Heart right ventricle (tissue), 16 donors: ENCODE measurements at places on chromosomes 16 and 17. TPM values are rescaled to one million over a fixed set of nuclear protein-coding genes. Genes with fewer than 3 reads are reported as not detected.

The APOBR gene
- total RNA-seq: 2.3 TPM

The ZFHX3 gene
- total RNA-seq: 15.2 TPM

GRCh38 chr16:79132701-79133100 lies 467.8 kb downstream of the MAF start:
- H3K27ac ChIP-seq: no peak overlapping the region
- DNase-seq: no peak
- H3K27me3 ChIP-seq: no peaks in the 10 kb centered on the region
- no peaks in the 10 kb centered on the region for H3K4me1 ChIP-seq
- no peak overlapping the region for H3K4me3 ChIP-seq

The SULT1A2 gene
- total RNA-seq: 0.33 TPM

DNA sequence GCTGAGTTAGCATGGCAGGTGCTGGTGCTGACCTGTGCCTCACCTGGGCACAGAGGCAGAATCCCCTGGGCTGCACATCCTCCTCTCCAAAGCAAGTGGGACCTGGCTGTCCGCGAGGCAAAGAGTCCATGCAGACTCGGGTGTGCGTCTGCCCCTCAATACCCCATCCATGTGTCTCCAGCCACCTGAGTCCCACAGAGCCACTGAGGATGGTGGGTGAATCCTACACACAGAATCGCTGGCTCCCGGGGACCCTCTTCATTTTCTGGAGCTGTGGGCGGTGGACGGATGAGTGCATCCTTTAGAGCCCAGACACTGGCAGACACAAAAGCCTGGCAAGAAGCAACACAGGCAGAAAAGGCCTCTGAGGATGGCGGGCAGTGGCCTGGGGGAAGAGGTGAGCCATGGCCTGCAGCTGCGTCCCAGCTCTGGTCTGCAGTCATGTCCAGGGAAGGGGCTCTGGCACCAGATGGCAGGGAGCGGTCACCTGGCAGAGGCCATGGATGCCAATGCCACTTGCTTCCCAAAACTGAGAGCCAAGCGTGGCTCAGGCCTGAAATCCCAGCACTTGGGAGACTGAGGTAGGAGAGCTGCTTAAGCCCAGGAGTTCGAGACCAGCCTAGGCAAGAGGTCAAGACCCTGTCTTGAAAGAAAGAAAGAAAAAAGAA lies 29.9 kb downstream of the AXIN1 start:
- DNase-seq: no peak
- no peak overlapping the region for H3K27ac ChIP-seq
- H3K27me3 ChIP-seq: no peaks in the 10 kb centered on the region
- H3K4me1 ChIP-seq: peaks cover 31% of the 10 kb centered on the region
- no peak overlapping the region for H3K4me3 ChIP-seq
- H3K36me3 ChIP-seq: no peaks in the 10 kb centered on the region

- H3K4me1 ChIP-seq: peaks cover 11% of the 10 kb centered on the region
- no peak overlapping the region for H3K27ac ChIP-seq
- H3K27me3 ChIP-seq: no peaks in the 10 kb centered on the region
- no peaks in the 10 kb centered on the region for H3K36me3 ChIP-seq
- no peak for DNase-seq
Observed at GRCh38 chr16:56279132-56279531, 87.8 kb downstream of the GNAO1 start.

GRCh38 chr17:164303-165235 lies 16.9 kb downstream of the DOC2B start:
- H3K27me3 ChIP-seq: no peaks in the 10 kb centered on the region
- peak; percentile 46 for DNase-seq
- no peak overlapping the region for H3K27ac ChIP-seq
- H3K36me3 ChIP-seq: no peaks in the 10 kb centered on the region

DNA sequence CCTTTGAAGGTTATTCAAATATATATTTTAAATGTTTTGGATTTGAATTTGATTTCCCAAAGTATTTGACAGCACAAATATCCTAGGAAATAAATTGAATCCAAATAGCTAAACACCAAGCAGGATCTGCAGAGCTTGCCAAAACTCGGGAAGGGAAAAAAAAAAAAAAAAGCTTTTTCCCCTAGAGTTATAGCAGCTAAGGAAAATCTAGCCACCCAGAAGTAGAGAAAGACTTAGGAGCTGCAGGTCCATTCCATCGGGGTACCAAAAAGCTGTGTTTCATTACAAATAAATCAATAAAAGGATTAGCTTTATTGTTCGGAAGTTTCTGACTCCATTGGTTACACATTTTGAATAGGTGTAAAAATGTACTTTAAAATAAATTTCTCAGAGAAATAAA lies 19.3 kb downstream of the HSF5 start:
- no peak overlapping the region for H3K4me3 ChIP-seq
- no peak for DNase-seq
- no peak overlapping the region for H3K27ac ChIP-seq
- no peaks in the 10 kb centered on the region for H3K27me3 ChIP-seq

GRCh38 chr17:3683054-3683511 lies 12.9 kb downstream of the P2RX5 start:
- H3K27me3 ChIP-seq: peaks cover 18% of the 10 kb centered on the region
- no peak overlapping the region for H3K4me3 ChIP-seq
- no peak for DNase-seq

The RAC3 gene
- total RNA-seq: 1.1 TPM

DNA sequence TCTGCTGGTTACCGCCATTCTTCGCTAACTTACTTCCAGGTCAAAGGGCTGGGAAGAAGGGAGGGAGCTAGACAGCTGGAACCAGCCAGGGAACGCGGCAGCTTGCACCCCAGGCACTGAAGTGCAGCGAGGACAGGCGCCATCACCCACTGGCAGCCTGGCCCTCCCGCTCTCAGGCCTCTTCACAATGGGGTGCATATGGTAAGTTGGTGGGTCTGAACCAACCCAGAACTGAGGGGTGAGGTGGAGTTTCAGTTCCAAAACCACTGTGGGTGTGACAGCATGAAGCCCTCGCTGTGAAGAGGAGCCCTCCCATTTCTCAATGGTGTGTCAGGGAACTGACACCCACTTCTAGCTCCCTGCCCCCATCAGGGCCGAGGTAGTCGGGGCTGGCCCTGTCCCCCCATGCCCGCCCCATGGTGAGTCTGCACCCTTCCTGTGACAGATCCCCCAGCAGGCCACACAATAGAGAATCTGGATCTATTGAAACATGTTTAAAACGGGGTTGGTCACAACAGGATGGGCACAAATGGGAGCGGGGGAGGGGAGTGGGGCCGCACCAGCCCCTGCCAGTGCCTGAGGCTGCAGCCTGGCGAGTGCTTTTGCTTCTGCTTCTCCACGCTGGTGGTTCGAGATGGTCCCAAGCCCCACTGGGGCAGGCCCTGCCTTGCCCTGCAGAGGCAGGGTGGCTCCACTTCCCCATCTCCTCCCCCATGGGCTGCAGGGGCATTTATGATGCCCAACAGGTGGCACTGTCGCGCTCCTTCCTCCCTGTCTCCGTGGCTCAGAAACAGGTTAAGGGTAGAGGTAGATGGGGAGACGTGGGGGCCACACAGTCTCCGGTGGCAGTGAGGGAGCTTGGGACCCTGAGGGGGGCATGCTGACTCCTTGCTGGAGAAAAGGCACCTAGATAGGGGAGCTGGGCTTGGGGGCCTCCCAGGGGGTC lies 2.3 kb downstream of the LIMD2 start:
- H3K4me3 ChIP-seq: no peak overlapping the region
- H3K27ac ChIP-seq: no peak overlapping the region
- H3K4me1 ChIP-seq: peaks cover 8% of the 10 kb centered on the region
- H3K27me3 ChIP-seq: no peaks in the 10 kb centered on the region
- H3K36me3 ChIP-seq: peaks cover 23% of the 10 kb centered on the region

DNA sequence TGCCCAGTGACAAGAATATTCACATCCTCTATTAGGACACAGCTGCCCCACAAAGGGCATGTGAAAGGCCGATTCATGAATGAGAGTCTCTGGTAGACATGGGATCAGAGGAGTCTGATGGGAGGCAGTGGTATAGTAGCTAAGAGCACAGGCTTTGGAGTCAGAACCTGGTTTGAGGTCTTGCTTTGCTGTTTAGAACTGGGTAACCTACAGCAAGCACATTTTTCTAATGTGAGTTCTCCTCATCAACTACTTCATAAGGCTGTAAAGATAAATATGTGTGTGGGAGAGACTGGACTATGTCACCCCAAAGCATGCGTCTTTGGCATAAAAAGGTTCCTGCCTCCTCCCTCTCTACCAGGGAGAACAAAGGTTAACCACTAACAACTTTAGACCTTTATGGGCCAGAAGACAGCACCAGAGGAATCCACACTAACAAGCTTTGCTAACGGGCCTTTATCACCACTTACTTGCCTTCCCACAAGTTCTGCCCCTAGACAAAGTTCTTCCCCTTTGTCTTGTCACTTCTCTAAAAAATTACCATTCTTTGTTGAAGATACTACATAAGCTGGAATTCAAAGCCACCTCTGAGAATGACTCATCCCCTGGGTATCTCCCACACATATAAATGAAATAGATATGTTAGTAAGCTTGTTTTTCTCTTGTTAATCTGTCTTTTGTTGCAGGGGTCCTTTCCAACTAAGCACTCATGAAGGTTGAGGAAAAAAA lies 21.1 kb downstream of the CDR2 start:
- DNase-seq: no peak
- H3K4me1 ChIP-seq: peaks cover 5% of the 10 kb centered on the region
- H3K4me3 ChIP-seq: no peak overlapping the region
- peaks cover 35% of the 10 kb centered on the region for H3K36me3 ChIP-seq
- no peak overlapping the region for H3K27ac ChIP-seq

DNA sequence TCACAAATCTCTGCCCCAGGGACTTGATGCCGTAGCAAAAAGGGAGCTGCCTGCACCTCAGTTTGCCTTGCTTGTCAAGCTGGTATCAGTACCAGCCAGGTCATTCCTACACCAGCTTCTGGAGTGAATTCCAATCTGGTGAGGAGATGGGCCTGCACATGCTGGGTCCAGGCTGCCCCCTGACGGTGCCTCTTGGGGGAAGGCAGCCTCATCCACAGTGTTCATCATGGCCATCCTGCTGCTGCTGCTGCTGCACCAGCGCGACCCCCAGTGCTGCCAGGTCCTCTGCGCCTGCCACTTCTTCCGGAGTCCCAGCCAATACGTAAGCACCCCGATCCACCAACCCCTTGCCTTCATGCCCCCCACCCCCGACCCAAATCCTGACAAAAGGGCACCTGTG lies 8.3 kb downstream of the MRPL27 start:
- H3K4me3 ChIP-seq: no peak overlapping the region
- H3K4me1 ChIP-seq: peaks cover 10% of the 10 kb centered on the region
- no peaks in the 10 kb centered on the region for H3K27me3 ChIP-seq
- H3K36me3 ChIP-seq: no peaks in the 10 kb centered on the region

- H3K4me1 ChIP-seq: peaks cover 36% of the 10 kb centered on the region
- H3K27ac ChIP-seq: no peak overlapping the region
- no peak overlapping the region for H3K4me3 ChIP-seq
- H3K36me3 ChIP-seq: no peaks in the 10 kb centered on the region
- H3K27me3 ChIP-seq: no peaks in the 10 kb centered on the region
- DNase-seq: no peak
Observed at GRCh38 chr17:17364338-17364667, 61.1 kb downstream of the NT5M start.

GRCh38 chr17:7558544-7559319 lies at the start of gene TNFSF13:
Gene TNFSF13 (plus strand): TSS chr17:7558750. CDS start chr17:7559040, 290 bp downstream.
- H3K4me3 ChIP-seq: peak within 1 kb of the TSS; percentile 97
- H3K4me1 ChIP-seq: peaks cover 61% of the 10 kb centered on the region
- no peaks in the 10 kb centered on the region for H3K27me3 ChIP-seq
- DNase-seq: no peak
- peak within 1 kb of the TSS; percentile 93 for H3K27ac ChIP-seq

The SYT17 gene
- 0.62 TPM for total RNA-seq

GRCh38 chr16:67967958-67968399 lies 458 bp downstream of the SLC12A4 start:
- H3K4me3 ChIP-seq: peak overlapping the region; percentile 97
- H3K27me3 ChIP-seq: no peaks in the 10 kb centered on the region
- H3K36me3 ChIP-seq: no peaks in the 10 kb centered on the region
- H3K4me1 ChIP-seq: peaks cover 55% of the 10 kb centered on the region
